Iris pigment epithelial cell (primary cell): ENCODE measurements at places on chromosomes 1 and 21.

DNA sequence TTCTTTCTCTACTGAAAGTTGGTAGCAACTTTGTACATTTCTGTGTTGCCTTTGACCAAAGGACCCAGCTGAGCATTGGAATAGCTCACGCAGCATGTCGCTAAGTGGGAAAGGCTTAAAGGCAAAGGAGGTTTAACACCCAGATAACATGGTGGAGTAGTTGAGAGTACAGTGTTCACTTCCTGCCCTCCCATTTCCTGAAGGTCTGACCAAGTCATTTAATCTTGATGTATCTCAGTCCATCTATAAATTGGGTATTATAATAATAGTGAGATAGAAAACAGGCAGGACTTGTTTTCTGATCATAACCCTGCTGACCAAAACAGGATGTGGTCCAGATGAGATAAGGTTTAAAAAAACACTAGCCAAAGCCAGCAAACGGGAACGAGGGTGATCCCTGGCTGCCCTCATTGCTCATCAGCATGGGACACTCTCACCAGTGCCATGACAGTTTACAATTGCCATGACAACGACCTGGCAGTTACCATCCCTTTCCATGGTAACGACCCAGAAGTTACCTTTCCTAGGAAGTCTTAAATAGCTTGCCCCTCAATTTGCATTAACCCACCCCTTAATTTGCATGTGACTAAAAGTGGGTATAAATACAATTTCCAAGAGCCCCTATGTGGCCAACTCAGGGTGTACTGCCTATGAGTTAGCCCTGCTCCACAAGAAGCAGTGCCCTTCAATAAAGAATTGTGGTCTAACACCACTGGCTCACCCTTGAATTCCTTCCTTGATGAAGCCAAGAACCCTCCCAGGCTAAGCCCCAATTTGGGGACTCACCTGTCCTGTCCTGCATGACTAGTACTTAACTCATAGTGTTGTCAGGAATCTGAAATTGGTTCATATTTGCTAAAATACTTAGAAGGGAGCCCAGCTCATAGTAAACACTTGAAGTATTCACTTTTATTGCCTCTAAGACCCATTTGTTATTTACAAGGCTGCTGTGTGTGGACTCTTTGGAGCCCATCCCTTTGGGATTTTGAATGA lies 28.4 kb upstream of the FHAD1 start:
- DNase-seq = peak; percentile 81

DNA sequence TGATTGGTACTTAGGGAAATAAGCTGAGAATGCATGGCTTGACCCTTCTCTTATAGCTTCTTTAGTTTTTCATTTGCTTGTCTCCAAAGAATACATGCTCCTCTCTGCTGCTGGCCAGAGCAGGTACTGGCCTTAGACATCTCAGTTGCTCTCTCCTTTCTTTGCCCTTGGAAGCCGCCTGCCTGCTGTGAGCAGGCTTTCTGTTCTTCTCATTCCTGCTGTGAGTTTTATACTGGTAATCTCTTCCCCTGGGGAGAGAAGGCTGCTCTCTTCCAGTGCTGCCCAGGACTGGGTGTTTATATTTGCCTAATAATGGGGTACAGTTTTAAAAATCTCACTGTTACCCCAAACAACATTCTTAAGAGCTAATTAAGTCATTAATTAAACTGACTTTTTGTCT lies 323.5 kb upstream of the LRRC7 start:
- no peak for DNase-seq

- DNase-seq = no peak
These were observed 19.6 kb downstream of the TMEM53 start for GRCh38 chr1:44654621-44655187.

DNA sequence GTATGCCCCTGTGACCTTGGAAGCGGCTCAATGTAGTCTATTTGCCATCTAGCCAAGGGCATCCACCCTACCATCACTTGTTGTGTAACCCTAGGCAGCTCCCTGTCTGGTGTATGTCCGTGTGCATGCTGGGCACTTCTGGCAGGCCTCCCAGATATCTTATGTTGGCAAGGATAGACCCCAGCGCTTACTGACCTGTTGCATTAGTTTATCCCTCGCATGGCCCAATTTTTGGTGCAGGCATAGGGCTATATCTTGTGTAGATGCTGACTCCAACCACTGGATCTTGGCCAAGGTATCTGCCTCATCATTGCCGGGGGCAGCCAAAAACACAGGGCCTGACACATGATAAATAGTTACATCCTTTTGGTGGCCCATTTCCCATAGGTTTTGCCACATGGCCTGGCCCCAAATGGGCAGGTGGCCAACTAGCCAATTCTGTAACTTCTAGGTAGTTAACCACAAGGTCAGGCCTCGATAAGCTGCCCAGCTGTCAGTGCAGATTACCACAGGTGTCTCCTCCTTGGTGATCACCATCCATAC lies 14.0 kb upstream of the TBX19 start:
- DNase-seq = no peak

DNA sequence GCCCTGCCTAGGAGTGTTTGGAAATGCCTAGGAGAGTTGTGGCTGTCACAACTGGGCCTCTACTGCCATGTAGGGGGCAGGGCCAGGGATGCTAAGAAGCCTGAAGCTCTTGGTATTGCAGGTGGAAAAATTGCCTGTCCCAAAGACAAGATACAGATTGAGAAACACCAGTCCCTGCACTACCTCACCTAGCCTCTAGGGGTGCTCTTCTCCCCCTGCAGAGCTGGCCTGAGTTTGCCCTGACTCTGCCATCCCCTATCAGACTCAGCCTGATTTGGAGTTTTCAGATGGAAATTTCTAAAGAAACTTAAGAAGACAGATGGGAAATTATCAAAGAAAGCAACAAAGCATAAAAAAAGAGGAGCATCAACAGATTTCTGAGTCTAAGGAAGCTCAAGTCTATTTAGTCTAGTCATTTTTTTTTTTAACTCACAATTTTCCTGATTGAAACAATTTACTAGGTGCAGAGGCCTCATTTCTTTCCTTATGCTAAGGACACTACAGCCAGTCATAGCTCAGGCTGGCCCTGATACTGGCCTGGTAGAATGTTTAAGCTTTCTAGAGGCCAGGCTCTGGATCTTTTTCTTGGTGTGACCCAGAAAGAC lies 61.4 kb upstream of the LRRN2 start:
- DNase-seq = peak; percentile 48

DNA sequence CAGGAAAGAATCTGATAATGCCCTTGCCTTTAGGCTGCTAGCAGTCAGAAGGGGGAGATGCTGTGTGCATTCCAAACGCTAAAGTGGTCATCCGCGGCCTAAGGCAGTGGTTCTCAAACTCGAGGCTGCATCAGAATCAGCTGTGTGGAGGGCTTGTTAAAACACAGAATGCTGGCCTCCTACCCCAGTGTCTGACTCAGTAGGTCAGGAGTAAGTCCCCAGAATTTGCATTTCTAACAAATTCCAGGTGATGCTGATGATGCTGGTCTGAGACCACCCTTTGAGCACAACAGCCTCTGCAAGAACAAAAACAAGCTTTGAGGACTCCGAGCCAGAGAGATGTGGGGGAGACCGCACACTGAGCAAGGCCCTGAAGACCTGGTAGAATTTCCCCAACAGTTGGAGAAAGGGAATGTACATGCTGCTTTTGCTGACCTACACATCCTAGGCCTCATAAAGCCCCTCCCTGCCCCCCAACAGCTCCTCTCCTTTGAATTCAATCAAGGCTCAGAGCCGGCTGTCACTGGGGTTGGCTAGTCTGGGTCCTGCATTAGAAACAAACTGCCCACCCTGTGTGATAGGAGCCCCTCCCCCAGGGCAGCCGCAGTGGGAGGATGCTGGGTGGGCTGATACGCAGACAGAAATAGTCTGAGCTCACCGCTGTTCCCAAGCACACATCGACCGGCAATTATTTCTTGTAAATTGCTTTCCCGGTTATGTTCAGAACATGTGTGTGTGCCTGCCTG lies 27.1 kb downstream of the SHISAL2A start:
- no peak for DNase-seq

DNA sequence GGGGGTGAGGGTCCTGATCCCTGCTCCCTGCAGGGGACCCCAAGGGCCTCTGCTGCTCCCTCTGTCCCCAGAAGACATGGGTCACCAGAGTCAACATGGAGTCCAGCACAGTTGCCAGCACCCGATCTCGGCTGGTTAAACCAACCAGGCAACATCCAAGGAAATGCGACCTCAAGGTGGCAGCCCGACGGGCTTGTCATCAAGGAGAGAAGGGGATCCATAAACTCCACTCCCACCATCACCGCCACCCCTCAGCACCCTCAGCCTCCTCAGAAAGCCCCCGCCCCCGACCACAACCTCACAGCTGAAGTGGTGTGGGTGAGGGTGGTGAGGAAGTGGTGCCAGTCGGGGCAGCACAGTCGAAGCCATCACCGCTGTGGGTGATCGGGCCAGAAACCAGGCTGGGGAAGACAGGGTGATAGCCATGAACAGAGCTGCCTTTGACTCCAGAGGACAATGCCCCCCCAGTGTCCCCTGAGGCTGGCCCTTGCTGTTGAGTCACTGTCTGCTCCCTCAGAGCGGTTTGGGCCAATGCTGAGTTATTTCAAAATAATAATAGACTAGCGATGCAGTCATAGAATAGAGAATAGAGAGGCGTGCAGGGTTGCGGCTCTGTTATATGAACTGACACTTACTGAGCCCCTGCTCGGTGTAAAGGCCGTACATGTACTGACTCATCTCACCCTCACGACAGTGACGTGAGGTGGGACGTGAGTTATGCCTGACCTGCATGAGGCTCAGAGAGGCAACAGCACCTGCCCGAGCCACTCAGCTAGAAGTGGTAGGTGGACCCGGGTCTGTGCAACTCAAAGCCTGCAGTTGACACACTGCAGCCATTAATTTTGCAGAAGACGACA lies 88.7 kb upstream of the IFFO2 start:
- DNase-seq = no peak

DNA sequence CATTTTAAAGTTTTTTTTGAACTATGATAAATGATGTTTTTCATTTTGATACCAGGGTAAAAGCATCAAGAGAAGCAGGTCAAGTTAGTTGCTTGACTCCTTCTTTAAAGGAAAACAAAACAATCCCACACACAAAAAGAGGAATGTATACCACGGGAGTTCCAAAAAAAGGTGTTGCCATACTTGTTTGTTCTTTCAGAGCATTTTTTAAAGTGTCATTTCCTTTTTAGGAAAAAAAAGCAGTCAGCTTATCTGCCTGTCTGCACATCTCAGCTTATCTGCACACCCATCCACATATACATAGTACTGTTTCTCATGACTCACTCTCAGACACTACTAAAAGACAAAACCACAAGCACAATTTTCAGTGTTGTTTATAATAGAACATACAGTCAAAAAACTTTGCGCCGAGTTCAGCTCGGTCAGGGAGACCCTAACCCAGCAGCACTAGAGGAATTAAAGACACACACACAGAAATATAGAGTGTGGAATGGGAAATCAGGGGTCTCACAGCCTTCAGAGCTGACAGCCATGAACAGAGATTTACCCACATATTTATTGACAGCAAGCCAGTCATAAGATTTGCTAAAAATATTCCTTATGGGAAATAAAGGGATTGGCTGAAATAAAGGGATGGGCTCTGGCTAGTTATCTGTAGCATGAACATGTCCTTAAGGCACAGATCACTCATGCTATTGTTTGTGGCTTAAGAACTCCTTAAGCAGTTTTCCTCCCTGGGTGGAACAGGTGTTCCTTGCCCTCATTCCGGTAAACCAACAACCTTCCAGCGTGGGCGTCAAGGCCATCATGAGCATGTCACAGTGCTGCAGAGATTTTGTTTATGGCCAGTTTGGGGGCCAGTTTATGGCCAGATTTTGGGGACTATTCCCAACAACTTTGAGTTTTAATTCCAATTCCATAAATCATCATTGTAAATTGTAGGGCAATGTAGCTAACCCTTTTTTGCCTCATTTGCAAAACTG lies 11.4 kb upstream of the MNDA start:
- peak; percentile 62 for DNase-seq
